ENCODE measurements at places on chromosomes 5 and 9.
A peak's percentile ranks its signal among the peaks of the same experiment; 100 is the strongest.

- DNase-seq, result peak; percentile 54
Measured at GRCh38 chr5:132777209-132778069, at the start of gene SEPTIN8. Gene SEPTIN8 (minus strand): TSS chr5:132777239. CDS start chr5:132777137, 102 bp downstream.

- no peak for DNase-seq
Measured at GRCh38 chr5:179294891-179295777, 50.1 kb downstream of the ADAMTS2 start.

DNA sequence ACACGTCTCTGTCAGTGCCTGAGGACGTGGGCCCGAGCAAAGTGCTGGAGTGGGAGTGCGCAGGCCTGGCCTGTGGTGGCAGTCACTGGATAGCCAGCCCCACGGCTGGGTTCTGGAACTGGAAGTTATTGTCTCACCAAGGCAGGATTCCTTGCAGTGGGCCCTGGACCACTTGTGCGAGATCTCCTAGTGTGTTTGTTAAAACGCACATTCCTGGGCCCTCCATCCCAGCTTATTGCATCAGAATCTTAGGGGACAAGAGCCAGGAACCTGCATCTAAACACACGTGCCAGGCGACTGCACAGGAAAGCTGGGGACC, 26.9 kb downstream of the PTPA start:
- peak; percentile 58 for DNase-seq

DNA sequence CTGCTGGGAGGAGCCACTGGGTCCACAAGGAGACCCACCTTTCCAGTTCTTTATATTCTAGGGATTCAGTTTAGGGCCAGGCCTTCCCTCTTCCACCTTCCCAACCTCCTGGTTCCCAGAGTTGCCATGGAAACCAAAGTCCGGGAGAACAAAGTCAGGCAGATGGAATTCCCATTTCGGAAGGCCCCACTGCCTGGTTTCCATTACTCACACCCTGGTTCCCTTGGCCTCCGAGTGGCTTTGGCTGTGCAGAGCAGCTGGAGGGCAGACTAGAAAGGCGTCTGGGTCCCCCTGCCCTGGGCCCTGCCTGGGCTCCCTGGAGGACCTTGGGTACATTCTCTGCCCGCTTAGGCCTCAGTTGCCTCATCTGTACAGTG, 136.1 kb downstream of the RGS3 start:
- peak; percentile 55 for DNase-seq

DNA sequence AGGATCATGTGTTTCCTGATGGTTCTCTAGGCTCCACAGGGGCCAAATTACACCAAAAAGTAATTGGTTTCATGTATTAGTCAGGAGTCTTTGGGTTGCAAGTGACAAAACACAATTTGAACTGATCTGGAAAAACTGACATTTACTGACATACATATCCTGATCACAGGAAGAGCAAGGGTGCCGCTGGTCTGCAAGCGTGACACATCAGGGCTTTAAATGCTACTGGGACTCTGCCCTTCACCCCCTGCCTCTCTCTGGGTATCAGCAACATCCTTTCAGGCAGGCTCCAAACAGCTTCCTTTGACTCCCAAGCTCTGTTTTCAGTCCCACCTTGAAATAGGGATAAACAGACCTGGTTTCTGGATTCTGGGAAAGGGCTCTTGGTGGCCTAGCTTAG, 197.5 kb downstream of the PALM2AKAP2 start:
- DNase-seq, result no peak

- no peak for DNase-seq
Measured at GRCh38 chr9:7828334-7828733, 28.8 kb upstream of the DMAC1 start.

- DNase-seq, result no peak
Measured at GRCh38 chr5:22751536-22751935, 101.6 kb downstream of the CDH12 start.

DNA sequence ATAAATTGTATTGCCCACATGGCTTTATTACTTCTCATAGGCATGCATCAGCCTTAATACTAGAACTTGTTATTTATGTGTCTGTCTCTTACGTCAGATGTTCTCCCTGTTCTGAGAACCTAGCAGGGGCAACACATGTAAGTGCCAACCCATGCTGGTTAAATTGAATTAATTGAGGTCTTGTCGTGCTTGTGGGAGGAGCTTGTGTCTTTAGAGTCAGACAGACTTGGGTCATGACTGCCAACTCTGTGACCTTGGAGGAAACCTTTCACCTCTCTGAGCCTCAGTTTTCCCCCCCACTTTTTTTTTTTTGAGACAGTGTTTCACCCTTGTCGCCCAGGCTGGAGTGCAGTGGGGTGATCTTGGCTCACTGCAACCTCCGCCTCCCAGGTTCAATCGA, 2.2 kb upstream of the MEGF9 start:
- no peak for DNase-seq

GRCh38 chr5:116908537-116908936, 333.9 kb upstream of the SEMA6A start:
- DNase-seq, result no peak

DNA sequence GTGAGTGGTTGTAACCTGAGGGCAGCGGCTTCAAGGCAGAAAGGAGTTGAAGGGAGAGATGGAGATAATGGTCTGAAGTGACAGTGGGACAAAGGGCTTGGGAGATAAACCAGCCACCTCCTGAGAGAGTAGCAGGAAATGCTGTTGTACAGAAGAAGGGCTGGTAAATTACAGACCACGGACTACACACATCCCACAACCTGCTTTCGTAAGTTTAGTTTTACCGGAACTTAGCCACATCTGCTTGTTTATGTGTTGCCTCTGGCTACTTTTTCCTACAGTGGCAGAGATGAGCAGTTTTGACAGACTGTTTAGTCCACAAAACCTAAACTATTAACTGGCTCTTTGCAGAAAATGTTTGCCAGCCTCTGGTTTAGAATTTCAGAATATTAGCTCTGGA, 269.5 kb downstream of the ARHGEF28 start:
- DNase-seq, result no peak

DNA sequence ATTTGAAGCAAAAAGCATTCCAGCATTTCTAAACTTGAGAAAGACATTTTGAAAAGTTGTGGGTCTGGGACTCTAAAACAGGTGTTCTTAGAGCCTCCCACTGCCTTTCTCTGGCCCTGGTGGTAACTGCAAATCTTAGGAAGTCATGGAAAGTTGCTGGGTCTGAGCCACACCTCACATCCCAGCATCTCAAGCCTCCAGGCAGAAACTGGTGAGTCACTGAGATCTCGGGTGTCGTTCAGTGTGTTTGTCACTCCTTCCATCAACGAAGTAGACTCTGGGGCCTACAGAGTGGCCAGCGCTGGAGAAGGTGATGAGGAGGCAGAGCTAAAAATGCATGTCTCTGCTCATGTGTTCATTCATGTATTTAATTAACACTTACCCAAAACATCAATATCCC, 59.6 kb upstream of the C5orf58 start:
- DNase-seq, result no peak

All from kidney (tissue), 22 donors.